H7 (cell line): ENCODE measurements at places on chromosomes 11 and 22.

- no peak for DNase-seq
Observed at GRCh38 chr11:36233204-36233603, 56.0 kb downstream of the COMMD9 start.

DNA sequence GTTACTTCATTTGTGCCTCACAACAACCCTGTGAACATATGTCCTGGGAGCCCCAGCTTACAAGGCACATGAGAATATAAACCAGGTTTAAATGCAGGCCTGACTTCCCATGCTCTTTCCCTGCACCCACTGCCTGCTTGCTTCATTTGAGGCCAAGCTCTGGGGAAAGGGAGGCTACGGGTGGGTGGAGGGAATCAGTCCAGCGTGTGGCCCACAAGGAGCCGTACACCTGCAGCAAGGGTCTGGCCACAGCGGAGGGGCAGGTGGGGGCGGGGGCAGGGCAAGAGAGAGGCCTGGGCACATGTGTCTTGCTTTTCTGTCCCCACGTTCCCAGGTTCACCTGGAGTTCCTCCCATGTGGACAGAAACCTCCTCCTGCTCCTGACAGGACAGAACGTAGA lies 26.2 kb downstream of the FAM83F start:
- no peak for DNase-seq

- no peak for DNase-seq
Observed at GRCh38 chr11:8408151-8408941, 144.7 kb upstream of the LMO1 start.

GRCh38 chr22:19717181-19717580 lies 2.9 kb downstream of the SEPTIN5 start:
- DNase-seq = peak; percentile 79

DNA sequence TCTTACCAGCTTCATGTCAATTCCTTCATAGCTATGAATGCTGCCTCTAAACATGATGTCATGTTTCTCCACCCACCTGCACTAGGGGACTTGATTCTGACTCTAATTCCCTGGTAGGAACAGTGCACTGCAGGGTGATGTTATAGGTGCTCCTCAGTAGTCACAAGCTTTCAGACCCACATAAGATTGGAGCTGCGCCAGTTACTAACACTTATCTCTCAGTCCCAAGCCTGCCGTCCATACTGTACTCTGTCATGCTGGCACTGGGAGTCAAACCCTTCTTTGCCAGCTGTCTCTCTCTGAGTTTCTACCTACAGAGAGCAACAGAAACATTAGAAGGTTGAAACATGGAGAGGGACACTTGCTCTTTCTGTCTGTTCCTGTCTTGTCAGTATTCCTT lies 5.5 kb downstream of the OR56A1 start:
- DNase-seq = no peak

GRCh38 chr11:70471254-70471653 lies 72.9 kb downstream of the CTTN start:
- DNase-seq = peak; percentile 96

- peak; percentile 90 for DNase-seq
Observed at GRCh38 chr11:61787928-61788491, 4.4 kb downstream of the TMEM258 start.

DNA sequence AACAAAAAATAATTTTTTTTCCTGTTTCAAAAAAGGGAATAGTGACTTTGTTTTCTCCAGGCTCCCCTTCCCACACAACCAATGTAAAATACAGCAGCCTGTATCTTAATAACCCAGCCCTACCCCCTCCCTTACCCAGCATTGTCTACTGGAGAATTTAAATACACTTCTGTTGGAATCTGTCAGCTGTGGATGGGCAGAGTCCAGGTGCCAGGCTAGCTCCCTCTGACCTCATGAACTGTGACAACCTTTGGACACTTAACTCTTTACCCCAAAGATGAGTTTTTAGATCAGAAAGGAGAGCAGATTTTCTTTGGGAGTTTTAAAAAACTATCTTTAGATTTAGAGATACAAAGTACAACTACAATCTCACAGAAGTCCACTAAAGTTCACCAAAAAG lies 42.9 kb downstream of the DDX6 start:
- DNase-seq = no peak

- peak; percentile 2 for DNase-seq
Observed at GRCh38 chr11:31214372-31214771, 155.2 kb downstream of the DCDC1 start.

DNA sequence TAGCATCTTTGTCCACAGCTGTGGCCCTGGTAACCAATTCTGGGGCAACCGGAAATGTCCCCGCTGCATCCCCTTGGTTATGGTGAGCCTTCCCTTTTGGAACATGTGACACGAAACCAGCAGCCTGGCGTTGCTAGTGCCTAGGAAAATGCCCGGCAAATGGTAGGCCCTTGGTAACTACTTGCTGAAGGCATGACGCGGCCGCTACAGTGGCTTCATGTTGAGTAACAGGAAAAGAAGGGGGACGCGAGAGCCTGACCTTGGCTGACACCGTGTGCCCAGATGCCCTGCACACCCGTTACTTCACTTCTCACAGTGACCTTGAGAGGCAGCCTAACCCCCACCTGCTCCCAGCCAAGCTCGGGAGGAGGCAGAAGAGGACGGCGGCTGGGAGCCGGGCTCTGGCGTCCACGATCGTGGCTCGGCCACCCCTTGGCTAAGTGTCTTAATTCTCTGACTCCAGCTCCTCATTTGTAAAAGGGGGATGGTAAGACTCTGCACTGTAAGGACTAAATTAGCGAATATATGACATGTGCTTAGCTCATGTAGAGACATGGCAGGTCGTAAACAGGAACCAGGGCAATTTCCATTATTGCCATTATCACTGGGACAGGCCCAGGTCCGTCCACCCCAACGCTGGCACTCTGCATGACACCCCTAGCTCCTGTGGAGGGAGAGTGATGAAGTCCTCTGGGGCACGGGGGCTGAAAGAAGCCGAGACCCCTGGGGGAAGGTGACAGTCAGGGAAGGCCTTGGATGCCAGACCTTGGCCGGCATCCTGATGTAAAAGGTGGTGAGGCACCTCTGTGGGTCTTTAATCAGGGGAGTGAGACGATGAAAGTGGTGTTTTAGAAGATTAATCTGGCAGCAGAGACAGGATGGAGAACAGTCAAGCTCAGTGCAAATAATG lies 18.9 kb downstream of the IFT27 start:
- DNase-seq = peak; percentile 43

DNA sequence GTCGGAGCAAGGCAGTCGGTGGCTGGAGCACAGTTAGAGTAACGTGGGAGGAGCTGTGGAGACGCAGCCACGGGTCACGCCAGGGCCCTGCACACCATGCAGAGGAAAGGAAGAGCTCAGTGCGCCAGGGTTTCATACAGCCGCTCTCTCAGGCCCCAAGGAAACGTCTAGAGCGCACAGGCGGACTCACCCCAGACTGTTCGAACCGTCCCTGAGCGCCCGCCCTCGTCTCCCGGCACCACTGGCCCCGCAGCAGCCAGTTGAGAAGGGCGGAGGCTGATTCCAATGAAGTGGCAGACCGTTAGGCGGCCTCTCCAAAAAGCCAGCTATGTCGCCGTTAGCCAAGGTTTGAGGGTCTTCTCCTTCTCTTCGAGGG lies 483 bp upstream of the HYLS1 start:
- DNase-seq = peak; percentile 28

DNA sequence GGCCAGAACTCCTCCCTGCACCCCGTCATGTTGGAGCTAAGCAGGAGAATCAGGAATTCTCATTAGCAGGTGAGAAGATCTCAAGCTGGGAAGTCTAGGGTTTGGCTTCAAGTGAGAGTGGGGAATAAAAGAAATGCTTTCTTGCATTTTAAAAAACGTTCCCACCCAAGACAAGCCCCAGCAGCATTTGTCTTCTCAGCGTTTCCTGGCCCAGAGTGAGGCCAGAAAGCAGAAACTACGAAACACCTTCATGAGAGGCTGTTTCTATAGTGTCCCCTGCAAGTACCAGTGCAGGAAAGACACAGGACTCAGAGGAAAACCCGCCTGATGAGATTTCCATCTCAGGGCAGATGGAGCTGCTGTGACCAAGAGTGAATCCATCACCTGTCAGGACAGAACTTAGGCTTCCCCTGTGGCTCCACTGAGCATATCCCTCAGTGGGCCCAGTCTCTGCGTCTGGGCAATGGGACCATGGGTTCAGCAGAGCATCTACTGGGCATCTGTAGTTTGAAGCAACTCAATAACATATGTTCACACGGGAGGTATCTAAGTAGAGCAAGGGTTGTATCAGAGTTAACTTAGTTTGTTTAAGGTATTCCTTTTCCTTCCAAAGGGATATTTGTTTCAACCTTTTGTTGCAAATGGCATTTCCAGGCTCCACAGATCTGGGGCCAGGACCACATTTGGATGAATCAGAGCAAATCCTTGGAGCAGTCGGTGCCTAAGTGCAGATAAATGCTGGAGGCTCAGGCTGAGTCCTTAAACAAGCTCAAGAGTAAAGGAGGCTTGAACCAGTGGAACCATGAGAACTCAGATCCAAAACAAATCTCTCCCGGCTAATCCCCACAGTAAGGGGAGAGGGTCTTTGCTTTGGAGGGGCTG lies 548.3 kb downstream of the MIAT start:
- DNase-seq = no peak

GRCh38 chr22:50162391-50162956 lies 8.1 kb upstream of the PANX2 start:
- DNase-seq = no peak

- DNase-seq = no peak
Observed at GRCh38 chr11:66722745-66723651, 6.0 kb downstream of the SPTBN2 start.

GRCh38 chr22:31912407-31912743 lies 32.0 kb upstream of the YWHAH start:
- no peak for DNase-seq
